ENCODE measurements at places on chromosomes 16 and 17.

GRCh38 chr16:65316808-65317207, 194.9 kb upstream of the CDH11 start:
- DNase-seq: no peak

DNA sequence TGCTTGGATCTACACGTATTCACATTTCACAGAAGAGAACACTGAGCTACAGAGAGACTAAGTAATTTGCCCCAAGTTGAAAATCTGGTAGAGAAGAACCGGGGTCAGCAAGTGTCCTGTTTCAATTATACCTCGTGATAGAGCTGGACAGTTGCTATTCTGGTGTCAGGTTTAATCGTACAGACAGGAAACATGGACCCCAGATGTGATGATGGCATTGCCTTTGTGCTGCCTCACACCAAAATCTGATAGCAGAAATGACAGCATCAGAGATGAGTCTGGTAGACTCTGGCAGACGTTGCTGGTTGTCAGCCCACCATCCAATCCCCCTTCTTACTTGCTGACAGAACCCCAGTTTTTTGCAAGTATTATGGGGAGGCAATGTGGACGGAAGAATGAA, 112.1 kb upstream of the FOXF1 start:
- no peak for DNase-seq

- no peak for DNase-seq
Observed at GRCh38 chr17:83080858-83081683, 1.7 kb downstream of the METRNL start.

GRCh38 chr17:57097832-57098421, 12.9 kb downstream of the AKAP1 start:
- DNase-seq: no peak

DNA sequence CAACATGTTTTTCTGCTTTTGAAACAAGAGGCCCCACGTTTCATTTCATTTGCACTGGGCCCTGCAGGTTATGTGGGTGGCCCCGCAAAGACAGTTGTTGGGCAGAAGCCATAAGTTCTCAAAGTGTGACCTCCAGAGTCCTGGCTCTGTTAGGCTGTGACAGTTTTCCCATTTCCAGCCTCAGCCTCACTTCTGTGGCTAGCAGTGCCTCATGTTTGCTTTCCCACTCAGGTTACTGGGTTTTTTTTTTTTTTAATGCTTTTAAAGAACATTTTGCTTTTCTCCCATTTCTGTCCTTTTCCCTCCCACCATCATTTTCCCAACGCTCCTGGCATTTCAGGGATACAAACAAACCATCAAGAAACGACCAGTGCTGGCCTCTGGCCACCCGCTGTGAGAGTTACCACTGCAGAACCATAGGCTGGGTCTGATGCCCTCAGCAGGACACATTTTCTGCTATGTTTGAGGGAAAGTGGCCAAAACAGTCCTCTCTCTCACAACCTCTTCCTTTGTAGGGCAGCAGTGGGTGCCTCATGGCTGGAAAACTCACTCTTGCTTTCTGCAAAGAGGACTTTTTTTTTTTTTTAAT, 159.0 kb upstream of the MPHOSPH6 start:
- no peak for DNase-seq

DNA sequence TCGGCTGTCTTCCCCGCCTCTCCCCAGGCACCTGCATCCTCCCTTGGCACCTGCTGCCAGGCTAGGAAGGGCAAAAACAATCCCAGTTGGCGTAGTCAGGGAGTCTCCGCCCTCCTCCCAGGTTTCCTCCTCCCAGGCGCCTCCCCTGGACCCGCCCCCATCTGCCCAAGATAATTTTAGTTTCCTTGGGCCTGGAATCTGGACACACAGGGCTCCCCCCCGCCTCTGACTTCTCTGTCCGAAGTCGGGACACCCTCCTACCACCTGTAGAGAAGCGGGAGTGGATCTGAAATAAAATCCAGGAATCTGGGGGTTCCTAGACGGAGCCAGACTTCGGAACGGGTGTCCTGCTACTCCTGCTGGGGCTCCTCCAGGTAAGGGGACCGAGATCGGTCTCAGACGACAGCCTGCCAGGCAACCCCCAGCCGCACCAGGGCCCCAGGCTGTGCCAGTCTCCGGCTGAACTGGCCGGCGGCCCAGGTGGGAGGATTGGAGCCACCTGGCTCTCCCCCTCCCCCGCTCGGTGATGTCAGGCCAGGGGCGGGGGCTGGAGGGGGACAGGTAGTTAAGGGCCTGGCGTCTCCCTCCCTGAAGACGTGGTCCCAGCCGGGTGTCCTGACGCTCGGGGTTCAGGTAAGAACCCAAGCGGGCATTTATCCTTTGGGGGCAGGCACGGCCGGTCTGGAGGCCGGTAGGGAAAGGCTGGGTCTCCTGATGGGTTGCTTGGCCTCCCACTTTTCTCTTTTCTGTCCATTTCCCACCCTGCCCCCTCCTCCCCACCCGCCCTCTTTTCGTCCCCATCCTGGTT, at the start of gene GRB7:
Gene GRB7, plus strand, starts transcription at position 179 of the 808 bp plus-strand sequence. CDS start 4,364 bp downstream, outside the sequence.
- DNase-seq: no peak

GRCh38 chr16:79171931-79172705, 428.4 kb downstream of the MAF start:
- DNase-seq: no peak

DNA sequence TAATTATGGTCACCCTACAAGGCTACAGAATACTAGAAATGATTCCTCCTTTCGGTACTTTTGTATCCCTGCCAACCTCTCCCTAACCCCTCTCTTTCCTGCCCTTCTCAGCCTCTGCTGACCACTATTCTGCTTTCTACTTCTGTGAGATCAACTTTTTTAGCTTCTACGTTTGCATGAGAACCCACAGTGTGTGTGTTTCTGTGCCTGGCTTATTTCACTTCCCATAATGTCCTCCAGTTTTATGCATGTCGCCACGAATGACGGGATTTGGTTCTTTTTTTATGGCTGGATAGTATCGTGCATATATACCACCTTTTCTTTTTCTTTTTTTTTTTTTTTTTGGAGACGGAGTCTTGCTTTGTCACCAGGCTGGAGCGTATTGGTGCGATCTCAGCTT, 92.1 kb downstream of the RAP1GAP2 start:
- no peak for DNase-seq

GRCh38 chr16:85019659-85020245, 7.8 kb upstream of the KIAA0513 start:
- DNase-seq: no peak

GRCh38 chr17:29124925-29125273, 55.3 kb downstream of the MYO18A start:
- no peak for DNase-seq

GRCh38 chr17:9677411-9677810, 32.1 kb downstream of the USP43 start:
- no peak for DNase-seq

Measured in activated naive CD8-positive, alpha-beta T cell treated with anti-CD3 and anti-CD28 coated beads, Interleukin-2, amount 50 U/mL, for 16 hours (primary cell).